ENCODE measurements at places on chromosomes 7 and 10.
A peak's percentile ranks its signal among the peaks of the same experiment; 100 is the strongest.

GRCh38 chr7:111082351-111082750 is 8.6 kb upstream of the LRRN3 start:
- DNase-seq, result peak; percentile 24

GRCh38 chr7:55250313-55250712 is 114.8 kb upstream of the LANCL2 start:
- DNase-seq, result peak; percentile 31

DNA sequence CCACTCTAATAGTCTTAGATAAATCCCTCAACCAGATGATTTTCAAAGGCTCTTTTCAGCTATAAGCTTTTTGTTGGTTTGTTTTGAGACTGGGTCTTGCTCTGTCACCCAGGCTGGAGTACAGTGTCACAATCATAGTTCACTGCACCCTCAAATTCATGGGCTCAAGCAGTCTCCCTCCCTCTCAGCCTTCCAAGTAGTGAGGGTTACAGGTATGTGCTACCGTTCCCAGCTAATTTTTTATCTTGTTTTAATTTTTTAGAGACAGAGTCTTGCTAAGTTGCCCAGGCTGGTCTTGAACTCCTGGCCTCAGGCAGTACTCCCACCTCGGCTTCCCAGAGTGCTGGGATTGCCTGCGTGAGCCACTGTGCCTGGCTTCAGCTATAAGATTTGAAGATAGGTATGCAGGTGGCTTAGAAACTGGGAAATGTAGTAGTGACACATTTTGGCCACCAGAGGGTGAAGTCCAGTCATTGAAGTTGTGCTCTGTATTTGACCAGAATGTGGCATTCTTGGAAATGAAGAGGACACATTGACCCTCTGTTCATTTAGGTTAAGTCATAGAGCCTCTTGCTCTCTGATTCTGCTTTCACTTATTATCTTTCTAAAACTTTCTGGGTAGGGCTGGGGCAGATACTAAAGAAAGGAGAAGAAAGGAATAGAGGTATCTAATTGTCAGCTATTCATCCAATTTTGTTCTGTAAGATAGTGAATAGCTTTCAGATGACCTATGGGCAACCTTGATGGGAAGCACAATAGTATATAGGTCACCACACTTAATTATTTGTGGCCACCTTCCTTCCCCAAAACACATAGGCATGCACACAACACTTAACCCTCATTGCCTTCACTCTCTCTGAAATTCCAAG is 36.0 kb downstream of the R3HCC1L start:
- DNase-seq, result peak; percentile 68

- peak; percentile 60 for DNase-seq
Measured at GRCh38 chr10:5659702-5660528, 6.5 kb downstream of the ASB13 start.

All from cardiac fibroblast (primary cell).